ENCODE measurements at places on chromosomes 5 and 9.

- no peak for DNase-seq
These were observed 141.5 kb downstream of the TRPM3 start for GRCh38 chr9:70979966-70980365.

GRCh38 chr5:90095292-90096060 lies 314.1 kb downstream of the CETN3 start:
- no peak for DNase-seq

GRCh38 chr9:21549251-21549765 lies 67.2 kb upstream of the IFNE start:
- DNase-seq, result peak; percentile 21

DNA sequence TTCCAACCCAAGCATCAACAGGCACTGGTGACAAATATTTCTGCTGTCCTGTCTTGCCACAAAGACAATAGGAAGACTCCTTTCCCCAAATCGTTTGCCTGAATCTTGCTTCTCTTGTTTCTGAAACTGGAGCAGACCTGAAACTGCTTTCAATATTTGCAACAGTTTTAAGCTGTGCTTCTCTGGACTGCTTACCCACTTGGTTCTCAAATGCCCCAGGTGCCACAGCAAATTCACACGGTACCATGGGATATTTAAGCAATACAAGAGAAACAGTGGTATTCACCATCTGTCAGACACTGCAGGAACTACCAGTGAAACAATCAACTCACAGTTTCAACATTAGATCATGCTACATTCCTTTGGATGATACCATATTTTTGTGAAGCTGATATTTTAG lies 309.4 kb downstream of the PARP8 start:
- DNase-seq, result no peak

DNA sequence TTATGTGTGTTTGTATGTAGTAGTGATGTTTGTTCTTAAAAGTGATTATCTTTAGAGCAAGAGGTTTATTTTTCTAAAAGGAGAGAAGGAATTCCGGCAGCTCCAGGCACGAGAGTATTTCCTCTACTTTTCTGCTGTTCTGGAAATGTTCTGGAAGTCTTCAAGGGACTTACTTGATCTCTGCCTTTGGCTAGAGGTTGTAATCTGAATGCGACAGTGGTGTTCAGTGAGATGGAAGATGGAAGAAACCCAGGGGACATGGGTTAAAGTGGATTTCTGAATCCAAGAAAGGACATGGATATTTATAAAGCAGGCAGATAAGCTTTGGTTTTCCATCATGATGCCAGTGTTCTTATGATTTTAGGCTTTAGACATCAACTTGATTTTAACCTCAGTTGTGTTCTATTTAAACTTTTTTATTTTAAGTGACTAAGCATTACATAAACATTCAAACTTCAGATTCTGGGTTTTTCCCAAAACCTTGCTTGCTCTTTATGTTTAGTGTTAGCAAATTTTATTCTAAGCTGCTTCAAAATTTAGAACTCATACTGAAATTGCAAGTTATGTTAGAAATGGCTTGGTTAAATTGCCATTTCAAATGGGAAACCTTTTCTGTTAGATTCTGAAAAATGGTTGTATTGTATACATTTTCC lies 3.6 kb downstream of the GPR21 start:
- no peak for DNase-seq

Measured in PC-9 (cell line).